D341Med (cell line): ENCODE measurements at places on chromosomes 1 and 21.

DNA sequence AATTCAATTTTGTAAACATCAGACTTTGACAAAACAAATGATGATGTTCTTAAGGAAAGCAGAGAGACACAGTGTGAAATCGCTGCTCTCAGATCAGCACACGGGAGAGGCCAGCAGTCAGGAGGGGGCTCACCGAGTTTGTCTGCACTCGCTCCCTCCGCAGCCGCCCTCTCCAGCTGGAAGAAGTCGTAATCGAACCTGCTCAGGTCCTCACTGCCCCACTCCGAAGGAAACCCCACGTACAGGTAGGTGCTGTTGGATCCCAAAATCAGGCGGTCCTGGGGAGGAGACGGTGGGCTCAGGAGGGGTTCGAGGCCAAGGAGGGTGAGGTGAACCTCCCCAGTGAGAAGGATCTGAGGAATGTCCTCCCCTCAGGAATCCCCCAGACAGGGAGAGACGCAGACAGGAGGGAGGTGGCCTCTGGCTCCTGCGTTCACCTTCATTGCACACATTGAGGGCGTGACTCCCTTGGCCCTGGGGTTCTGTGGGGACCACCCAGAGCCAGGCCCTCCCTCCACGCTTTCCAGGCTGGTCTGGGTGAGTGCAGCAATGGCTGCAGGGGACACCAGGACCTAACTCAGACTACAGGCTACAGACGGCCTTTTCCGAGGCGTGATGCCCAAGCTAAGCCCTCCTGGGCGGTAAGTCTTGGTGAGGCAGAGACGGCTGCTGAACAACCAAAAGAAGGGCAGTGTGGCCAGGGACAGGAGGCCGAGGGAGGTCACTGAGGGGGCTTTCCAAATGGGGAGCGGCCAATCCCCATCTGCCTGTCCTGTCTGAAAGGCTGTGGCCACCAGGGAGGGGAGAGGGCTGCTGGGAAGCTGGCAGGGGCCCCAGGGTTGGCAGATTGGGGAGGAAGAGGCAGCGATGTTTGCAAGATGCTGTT, 65.5 kb downstream of the SCCPDH start:
- peak; percentile 25 for DNase-seq

DNA sequence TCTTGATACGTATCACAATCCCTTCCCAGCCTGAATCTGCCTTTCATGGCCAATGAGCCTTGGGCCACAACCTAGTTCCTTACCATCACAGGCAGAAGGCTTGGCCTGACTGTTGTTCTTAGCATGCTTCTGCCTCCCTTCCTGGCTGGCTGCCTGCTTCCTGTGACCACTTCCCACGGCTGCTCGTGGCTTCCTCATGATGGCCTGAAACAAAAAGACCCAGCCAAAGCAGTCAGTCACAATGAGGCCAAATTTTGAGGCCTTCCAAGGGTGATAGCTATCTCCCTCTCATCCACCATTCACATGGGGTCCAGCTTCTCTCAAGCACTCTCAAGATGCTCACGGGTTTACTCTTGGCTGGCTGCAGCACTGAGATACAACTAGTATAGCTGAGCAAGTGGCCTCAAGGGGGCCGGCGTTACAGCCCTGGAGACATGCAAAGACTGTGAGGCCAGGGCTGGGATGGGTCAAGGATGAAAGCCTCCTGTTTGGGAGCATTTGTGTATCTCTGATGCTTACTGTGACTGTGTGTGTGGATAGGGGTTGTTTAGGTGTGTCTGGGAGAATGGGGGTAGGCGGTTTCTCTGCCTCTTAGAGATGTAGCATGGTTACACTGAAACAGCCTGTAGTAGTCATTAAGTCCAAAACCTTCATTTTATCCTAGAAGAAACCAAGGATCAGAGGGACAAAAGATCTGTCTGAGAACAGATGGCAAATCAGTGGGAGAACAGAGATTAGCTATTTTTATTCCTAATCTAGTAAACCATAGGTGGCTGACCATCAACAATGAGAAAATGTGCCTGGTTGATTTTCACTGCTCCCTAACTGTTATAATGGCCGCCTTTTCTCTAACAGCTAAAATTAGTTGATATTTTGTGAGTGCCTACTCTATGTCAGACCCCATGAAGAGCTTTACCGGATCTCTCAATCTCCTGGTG, 5.4 kb upstream of the TOE1 start:
- no peak for DNase-seq

- no peak for DNase-seq
These were observed 21.8 kb downstream of the RSPH1 start for GRCh38 chr21:42474043-42474831.

DNA sequence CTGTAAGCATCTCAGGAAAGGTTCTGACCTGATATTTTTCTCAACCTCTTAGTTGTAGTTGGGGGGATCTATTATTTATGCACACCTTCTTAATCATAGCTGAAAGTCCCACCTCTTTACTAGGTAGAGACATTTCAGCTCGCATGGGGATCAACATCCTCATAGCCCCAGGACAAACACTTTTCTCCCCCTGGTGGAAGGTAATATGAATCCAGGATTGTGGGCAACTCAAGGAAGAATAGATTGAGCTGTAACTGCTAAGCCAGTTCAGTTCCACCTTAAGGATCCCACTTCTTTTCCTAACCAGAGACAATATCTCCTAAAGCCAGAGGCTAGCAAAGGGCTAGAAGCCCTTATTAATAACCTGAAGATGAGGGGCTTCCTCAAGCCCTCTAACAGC, 25.4 kb upstream of the SMYD3 start:
- no peak for DNase-seq

- DNase-seq: peak; percentile 60
These were observed 1.0 kb upstream of the CDKN2C start for GRCh38 chr1:50968821-50969610.

DNA sequence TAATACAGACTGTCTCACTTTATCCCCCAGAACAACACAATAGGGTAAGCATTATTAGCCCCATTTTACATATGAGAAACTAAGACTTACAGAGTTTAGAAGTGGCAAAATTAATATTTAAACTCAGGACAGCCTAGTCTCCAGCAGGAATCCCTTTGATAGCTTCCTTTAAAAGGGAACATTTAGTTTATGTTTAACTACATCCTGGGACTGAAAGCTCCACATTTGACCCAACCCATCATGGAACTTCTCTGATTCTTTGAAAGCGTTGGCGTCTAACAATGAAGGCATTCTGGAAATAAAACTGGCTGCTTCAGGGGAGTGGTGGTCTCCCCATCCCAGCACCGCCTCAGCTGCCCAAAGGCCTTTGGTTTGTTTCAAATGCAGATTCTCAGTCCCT, 250.6 kb upstream of the NFIA start:
- no peak for DNase-seq

GRCh38 chr1:170354690-170355089, 177.3 kb upstream of the GORAB start:
- no peak for DNase-seq

DNA sequence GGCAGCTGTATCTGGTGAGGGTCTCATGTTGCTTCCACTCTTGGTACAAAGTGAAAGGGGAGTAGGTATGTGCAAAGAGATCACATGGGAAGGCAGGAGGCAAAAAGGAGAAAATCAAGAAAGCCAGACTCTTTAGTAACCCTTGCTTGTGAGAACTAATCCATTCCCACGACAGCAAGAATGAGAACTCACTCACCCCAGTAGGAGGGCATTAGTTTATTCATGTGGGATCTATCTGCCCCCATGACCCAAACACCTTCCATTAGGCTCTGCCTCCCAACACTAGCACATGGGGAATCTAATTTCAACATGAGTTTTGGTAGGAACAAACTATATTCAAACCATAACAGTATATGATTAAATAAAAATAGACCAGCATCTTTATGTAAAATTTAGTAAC, 57.6 kb downstream of the ZNHIT6 start:
- DNase-seq: no peak

DNA sequence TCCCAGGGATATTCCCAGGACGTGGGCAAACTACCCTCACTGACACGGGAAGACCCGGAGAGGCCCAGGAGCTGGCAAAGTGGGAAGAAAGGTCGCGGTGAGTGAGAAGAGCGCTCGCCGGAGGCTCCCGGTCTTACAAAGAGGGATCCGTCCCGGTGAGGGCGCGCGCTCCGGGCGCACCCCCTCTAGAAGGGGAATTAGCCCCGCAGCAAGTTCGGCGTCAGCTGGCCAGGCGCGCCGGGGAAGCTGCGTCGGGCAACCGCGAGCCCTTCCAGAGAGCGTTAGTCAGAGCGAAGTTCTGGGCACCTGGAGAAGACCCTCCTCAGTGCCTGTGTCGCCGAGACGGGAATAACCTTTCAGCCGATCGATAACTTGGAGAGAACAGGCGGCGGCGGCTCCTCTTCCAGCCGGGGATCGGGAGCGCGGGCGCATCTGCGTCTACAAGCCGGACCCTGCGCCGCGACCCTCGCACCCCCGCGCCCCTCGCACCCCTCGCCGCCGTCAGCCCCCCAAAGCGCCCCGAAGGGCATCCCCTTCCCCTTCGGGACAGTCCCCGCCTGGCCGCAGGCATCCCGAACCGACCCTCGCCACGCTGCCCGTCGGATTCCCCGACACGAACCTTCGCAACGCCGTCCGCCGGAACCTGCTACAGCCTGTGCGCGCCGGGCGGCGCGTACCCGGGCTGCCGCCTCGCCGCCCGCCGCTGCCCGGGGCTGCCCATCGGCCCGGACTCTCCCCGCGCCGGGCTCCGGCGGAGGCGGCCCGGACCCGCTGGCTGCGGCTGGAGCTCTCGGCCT, 485 bp downstream of the SIPA1L2 start:
- DNase-seq: peak; percentile 60

DNA sequence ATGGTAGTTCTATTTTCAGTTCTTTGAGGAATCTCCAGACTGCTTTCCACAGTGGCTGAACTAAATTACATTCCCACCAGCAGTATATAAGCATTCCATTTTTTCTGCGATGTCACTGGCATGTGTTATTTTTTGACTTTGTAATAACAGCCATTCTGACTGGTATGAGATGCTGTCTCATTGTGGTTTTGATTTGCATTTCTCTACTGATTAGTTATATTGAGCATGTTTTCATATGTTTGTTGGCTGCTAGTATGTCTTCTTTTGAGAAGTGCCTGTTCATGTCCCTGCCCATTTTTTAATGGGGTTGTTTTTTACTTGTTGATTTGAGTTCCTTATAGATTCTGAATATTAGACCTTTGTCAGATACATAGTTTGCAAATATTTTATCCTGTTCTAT, 87.9 kb downstream of the RPS6KC1 start:
- no peak for DNase-seq

GRCh38 chr1:226939438-226940028, 561 bp upstream of the COQ8A start:
- peak; percentile 86 for DNase-seq

DNA sequence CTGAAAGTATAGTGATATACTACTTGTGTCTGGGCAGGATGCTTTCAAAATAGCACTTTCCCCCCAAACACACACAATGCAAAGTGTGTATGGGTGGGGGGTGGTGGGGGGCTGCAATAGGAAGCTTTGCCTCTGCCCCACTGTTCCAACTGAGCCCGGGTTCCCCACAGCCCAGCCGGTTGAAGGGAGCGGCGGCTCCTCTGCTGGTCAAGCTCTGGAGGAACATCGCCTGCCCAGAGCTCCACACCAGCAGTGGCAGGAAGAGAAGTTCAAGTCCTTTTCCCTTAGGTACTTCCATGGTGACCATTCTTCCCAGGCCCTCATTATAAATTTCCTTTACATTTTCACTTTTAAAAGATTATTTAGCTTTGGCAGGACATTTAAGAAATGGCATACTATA, 74.9 kb downstream of the CAPZB start:
- no peak for DNase-seq

DNA sequence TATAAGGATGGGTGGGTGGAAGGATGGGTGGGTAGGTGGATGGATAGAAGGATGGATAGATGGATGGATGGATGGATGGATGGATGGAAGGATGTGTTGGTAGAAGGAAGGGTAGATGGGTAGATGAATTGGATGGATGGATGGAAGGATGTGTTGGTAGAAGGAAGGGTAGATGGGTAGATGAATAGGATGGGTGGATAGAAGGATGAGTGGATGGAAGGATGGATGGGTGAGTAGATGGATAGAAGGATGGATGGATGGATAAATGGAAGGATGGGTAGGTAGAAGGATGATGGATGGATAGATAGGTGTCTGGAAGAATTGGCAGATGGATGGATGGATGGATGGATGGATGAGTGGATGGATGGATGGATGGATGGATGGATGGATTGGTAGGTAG, 6.0 kb downstream of the MASP2 start:
- no peak for DNase-seq

- DNase-seq: no peak
These were observed 23.7 kb downstream of the FAF1 start for GRCh38 chr1:50936321-50936720.

DNA sequence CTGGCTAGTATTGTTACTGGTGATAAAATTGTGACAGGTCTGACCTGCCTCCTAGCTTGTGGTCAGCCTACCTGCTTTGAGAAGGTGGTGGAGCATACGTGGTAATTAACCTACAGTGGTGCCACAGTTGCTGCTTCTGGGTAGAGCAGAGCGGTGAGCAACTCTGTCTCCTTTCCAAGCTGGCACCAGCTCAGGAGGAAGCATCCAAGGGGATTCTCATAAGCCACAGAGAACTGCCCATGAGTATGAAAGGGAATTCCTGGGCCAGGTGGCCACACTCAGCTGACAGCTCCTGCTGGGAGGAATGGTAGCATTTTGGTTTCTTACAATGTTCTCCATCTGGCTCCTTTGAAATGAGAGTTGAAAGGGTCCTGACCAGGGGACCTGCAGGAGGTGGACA, 39.4 kb downstream of the ATP2B4 start:
- no peak for DNase-seq

GRCh38 chr1:70061231-70061630, 144.1 kb downstream of the LRRC40 start:
- DNase-seq: no peak

- no peak for DNase-seq
These were observed 1.1 kb downstream of the CHML start for GRCh38 chr1:241638909-241639622.

DNA sequence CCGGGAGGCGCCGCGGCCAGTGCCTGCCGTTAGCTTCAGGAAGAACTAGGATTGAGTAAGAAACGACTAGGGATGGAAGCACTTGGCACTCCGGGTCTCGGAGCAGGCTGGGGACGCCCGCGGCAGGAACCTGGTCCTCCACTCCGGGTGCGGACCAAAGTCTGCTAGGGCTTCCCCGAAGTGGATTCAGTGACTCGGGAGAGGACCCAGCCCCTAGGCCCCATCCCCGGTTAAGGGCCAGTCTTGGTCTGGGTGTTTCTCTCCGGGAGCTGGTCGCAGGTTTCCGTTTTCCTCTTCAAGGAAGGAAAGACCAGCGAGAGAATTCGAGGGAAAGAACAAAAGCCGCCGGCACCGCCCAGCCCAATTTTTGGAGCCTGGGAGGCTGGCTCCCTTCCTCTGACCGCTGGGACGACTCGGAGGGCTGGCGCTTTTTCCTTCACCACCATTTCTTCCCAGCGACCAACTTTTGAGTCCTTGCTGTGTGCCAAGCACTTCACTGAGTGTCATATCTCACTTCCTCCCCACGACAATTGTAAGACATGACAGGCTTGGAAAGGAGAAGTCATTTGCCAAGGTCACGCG, 16.8 kb upstream of the STMN1 start:
- DNase-seq: no peak
